Thoracic aorta (tissue), 2 donors: ENCODE measurements at places on chromosomes 12 and 14. TPM values are rescaled to one million over a fixed set of nuclear protein-coding genes. Genes with fewer than 3 reads are reported as not detected.

DNA sequence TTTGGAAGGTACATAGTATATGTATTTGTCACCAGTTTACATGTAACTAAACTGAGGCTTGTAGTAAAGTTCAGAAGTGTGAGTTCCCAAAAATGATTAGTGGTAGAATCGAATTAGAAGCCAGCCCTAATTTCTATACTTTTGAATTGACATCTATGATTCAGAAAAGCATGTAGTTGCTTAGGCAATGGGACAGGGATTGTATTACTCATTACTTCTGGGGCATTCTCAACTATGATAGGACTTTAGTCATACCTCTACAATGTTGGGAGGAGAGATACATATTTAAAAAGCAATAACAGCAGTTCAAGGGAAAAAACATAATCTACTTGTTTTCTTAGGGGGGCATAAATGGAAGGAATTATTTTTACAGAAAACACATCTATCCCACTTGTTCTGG lies 277.9 kb upstream of the E2F7 start:
- no peaks in the 10 kb centered on the region for H3K36me3 ChIP-seq
- no peak for DNase-seq
- peaks cover 3% of the 10 kb centered on the region for H3K4me1 ChIP-seq

GRCh38 chr14:68263563-68264259 lies 444.1 kb downstream of the RAD51B start:
- DNase-seq, result no peak
- H3K27me3 ChIP-seq, result no peaks in the 10 kb centered on the region
- no peak overlapping the region for H3K27ac ChIP-seq
- peaks cover 1% of the 10 kb centered on the region for H3K4me1 ChIP-seq
- no peaks in the 10 kb centered on the region for H3K36me3 ChIP-seq

DNA sequence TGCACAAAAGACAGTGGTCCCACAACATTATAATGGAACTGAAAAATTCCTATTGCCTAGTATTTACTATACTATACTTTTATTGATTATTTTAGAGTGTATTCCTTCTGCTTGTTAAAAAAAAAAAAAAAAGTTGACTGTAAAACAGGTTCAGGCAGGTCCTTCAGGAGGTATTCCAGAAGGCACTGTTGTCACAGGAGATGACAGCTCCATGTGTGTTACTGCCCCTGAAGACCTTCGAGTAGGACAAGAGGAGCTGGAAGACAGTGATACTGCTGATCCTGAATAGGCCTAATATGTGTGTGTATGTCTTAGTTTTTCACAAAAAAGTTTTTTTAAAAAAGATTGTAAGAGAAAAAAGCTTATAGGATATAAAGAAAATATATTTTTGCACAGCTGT lies 12.3 kb downstream of the UBE2N start:
- no peak for DNase-seq
- H3K27me3 ChIP-seq, result no peaks in the 10 kb centered on the region
- no peaks in the 10 kb centered on the region for H3K36me3 ChIP-seq

- H3K36me3 ChIP-seq, result no peaks in the 10 kb centered on the region
- no peaks in the 10 kb centered on the region for H3K27me3 ChIP-seq
- no peak overlapping the region for H3K4me3 ChIP-seq
- no peak overlapping the region for H3K27ac ChIP-seq
Measured at GRCh38 chr14:24108336-24108874, 6.2 kb upstream of the DCAF11 start.

GRCh38 chr12:126083926-126084325 lies 1018.7 kb downstream of the AACS start:
- H3K27me3 ChIP-seq, result no peaks in the 10 kb centered on the region
- no peaks in the 10 kb centered on the region for H3K36me3 ChIP-seq
- no peaks in the 10 kb centered on the region for H3K4me1 ChIP-seq
- DNase-seq, result no peak
- no peak overlapping the region for H3K27ac ChIP-seq
- H3K4me3 ChIP-seq, result no peak overlapping the region

NANOG gene
- 0.35 TPM for total RNA-seq

SLC5A8 gene
- total RNA-seq, result not detected

DNA sequence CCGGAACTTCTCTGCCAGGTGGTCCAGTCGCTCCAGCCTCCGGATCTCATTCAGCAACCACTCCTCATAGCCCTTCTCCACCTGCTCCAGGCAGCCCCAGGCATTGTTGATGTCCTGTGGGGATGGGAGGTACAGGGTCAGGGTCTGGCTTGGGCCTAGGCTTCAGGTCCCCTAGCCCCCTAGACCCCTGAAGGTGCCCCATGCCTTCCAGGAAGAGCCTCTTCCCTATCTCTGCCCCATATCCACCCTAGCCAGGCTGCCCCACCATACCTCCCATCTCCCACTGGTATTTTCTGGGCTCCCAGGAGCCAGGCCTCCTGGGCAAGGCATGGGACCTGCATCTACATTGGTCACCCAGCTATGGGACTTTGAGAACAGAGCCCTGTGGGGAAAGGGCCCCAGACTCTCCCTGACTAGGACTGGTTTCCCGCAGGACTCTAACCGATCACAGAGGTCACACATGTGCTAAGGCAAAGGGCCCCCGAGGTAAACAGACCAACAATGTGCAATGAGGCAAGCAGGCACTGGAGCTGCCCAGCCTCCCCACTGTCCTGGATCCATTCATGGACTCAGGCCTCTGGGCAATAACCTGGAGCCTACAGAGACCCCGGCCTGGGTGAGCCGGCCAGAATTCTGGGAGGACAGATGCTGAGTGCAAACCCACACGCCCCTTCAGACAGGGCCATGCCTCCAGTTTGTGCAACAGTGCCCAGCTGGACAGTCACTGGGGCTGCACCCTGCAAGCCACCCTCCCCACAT lies 88.8 kb downstream of the ACTN1 start:
- peaks cover 66% of the 10 kb centered on the region for H3K4me1 ChIP-seq
- H3K27me3 ChIP-seq, result no peaks in the 10 kb centered on the region
- no peak overlapping the region for H3K4me3 ChIP-seq
- peaks cover 69% of the 10 kb centered on the region for H3K36me3 ChIP-seq

MANSC1 gene
- 36.6 TPM for total RNA-seq

GRCh38 chr14:38079886-38080285 lies 127.8 kb upstream of the SSTR1 start:
- no peak overlapping the region for H3K4me3 ChIP-seq
- H3K4me1 ChIP-seq, result no peaks in the 10 kb centered on the region
- no peaks in the 10 kb centered on the region for H3K36me3 ChIP-seq
- no peaks in the 10 kb centered on the region for H3K27me3 ChIP-seq
- no peak for DNase-seq

- DNase-seq, result no peak
- H3K36me3 ChIP-seq, result no peaks in the 10 kb centered on the region
- H3K4me1 ChIP-seq, result no peaks in the 10 kb centered on the region
- no peak overlapping the region for H3K27ac ChIP-seq
Measured at GRCh38 chr14:35149239-35149638, 26.9 kb downstream of the PRORP start.

DNA sequence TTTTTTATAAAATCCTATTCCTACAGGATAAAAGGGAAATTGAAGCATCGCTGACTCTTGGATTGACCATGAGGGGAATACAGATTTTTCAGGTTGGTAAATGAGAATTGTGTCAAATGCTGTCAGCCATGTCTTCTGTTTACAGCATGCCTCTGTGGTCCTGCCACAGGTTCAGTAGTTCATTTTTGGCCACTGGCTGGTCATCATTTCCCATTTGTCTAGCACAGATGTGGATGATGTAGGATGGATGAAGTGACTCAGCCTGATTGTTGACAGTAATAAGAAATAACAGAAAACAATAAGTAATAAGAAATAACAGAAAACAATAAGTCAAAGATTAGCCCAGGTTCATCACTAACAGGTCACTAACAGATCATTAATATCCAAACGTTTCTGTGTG lies 59.8 kb downstream of the FRMD6 start:
- H3K4me3 ChIP-seq, result no peak overlapping the region
- H3K36me3 ChIP-seq, result peaks cover 16% of the 10 kb centered on the region
- no peaks in the 10 kb centered on the region for H3K27me3 ChIP-seq
- H3K4me1 ChIP-seq, result no peaks in the 10 kb centered on the region

EPYC gene
- not detected for total RNA-seq

DNA sequence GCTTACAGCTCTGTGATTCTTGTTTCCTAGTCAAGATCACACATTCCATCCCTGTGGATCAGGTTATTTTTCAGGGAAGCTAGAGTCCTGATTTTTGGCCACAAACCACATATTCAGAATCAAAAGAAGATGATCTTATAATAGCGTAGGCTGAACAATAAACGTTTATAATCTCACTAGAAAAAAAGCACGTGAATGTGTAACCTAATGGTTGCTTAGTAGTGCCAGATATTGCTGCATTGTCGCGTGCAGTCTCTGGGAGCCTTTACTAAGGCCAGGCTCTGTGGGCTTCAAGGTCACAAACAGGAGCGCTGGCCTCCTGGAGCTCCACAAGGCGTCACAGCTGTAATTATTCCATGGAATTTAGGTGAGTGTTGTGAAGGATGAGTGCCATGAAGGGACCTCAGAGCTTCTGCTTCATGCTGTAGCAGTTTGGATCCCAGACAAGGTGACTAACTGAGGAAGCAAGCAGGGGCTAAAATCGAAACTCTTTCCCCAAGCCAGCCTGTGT lies 17.4 kb downstream of the CDKN1B start:
- H3K27me3 ChIP-seq, result no peaks in the 10 kb centered on the region
- H3K36me3 ChIP-seq, result no peaks in the 10 kb centered on the region

GRCh38 chr14:101187816-101188570 lies 284.5 kb upstream of the RTL1 start:
- no peaks in the 10 kb centered on the region for H3K36me3 ChIP-seq
- no peaks in the 10 kb centered on the region for H3K4me1 ChIP-seq

KRT79 gene
- total RNA-seq, result not detected

- DNase-seq, result no peak
- no peak overlapping the region for H3K27ac ChIP-seq
- H3K27me3 ChIP-seq, result no peaks in the 10 kb centered on the region
Measured at GRCh38 chr14:50303744-50304471, 8.1 kb downstream of the L2HGDH start.

- no peak for DNase-seq
- peak overlapping the region; percentile 82 for H3K27ac ChIP-seq
- no peaks in the 10 kb centered on the region for H3K27me3 ChIP-seq
Measured at GRCh38 chr14:69079747-69080146, 73.2 kb downstream of the DCAF5 start.

PLEKHG7 gene
- total RNA-seq, result not detected

DNA sequence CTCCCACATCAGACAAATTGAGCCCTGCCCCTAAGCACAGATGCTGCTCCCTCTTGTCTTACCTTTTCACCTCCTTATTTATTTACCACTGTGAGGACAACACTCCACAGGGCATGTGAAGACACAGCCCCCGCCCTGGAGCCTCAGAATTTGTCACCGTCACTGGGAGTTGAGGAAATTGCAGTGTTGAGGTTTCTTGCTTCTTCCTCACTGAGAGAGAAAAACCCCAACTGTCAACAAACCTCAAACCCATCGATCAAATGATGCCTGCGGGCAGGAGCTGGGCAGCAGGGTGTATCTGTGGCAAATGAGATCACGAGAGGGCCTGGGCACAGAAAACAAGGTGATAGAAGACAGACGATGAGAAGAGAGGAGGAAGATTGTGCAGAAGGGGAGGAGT lies 30.5 kb upstream of the PLEKHG3 start:
- no peak for DNase-seq
- H3K36me3 ChIP-seq, result no peaks in the 10 kb centered on the region
- no peaks in the 10 kb centered on the region for H3K4me1 ChIP-seq

MUCL1 gene
- not detected for total RNA-seq

CTSG gene
- 4.1 TPM for total RNA-seq

GRCh38 chr12:123148655-123149054 lies 2.2 kb downstream of the PITPNM2 start:
- H3K36me3 ChIP-seq, result no peaks in the 10 kb centered on the region
- H3K4me1 ChIP-seq, result peaks cover 2% of the 10 kb centered on the region
- H3K27ac ChIP-seq, result no peak overlapping the region
- no peaks in the 10 kb centered on the region for H3K27me3 ChIP-seq
- DNase-seq, result no peak
